Ascending aorta (tissue), 2 donors: ENCODE measurements at places on chromosomes 1 and 21. TPM values are rescaled to one million over a fixed set of nuclear protein-coding genes. Genes with fewer than 3 reads are reported as not detected.

GRCh38 chr1:208142590-208143382 is 101.4 kb downstream of the PLXNA2 start:
- no peak overlapping the region for H3K4me3 ChIP-seq
- H3K27ac ChIP-seq: peak overlapping the region; percentile 39

- H3K4me3 ChIP-seq: no peak overlapping the region
- no peak for DNase-seq
- no peaks in the 10 kb centered on the region for H3K4me1 ChIP-seq
- peaks cover 3% of the 10 kb centered on the region for H3K27me3 ChIP-seq
Observed at GRCh38 chr1:22628698-22629444, 7.6 kb upstream of the C1QA start.

GRCh38 chr1:84665703-84666317 is 24.5 kb downstream of the SSX2IP start:
- no peak overlapping the region for H3K4me3 ChIP-seq
- no peak for DNase-seq
- no peaks in the 10 kb centered on the region for H3K27me3 ChIP-seq
- H3K4me1 ChIP-seq: no peaks in the 10 kb centered on the region

DNA sequence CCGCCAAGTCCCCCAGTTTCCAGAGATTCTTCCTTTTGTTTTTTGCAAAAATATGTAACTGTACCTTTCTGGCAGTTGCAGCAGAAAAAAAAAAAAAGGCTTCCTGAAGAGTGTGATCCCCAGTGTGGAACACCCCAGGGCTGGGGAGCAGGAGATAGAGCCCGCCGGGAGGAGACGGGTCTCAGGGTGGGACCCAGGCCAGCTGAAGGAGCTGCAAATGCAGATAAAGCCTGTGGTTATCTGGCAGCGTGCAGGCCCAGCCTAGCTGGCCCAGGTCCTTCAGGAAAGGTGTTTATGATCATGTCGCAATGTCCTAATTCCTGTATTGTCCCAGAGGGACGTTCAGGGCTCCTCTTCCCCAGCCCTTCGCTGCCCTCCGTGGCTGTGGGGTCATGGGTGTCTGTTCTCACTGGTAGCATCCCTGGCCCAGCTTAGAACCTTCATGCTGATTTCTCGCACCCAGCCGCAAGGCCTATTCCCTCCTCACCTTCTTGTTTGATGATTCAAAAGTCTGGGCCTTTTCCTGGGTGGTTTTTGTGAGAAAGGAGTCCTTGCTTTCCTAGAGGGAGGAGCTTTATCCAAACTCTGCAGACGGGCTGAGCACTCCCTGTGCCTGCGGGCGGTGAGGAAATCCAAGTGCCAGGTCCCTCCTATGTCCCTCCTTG is 26.2 kb downstream of the RNF187 start:
- H3K36me3 ChIP-seq: no peaks in the 10 kb centered on the region
- no peak overlapping the region for H3K4me3 ChIP-seq
- no peaks in the 10 kb centered on the region for H3K27me3 ChIP-seq

DNA sequence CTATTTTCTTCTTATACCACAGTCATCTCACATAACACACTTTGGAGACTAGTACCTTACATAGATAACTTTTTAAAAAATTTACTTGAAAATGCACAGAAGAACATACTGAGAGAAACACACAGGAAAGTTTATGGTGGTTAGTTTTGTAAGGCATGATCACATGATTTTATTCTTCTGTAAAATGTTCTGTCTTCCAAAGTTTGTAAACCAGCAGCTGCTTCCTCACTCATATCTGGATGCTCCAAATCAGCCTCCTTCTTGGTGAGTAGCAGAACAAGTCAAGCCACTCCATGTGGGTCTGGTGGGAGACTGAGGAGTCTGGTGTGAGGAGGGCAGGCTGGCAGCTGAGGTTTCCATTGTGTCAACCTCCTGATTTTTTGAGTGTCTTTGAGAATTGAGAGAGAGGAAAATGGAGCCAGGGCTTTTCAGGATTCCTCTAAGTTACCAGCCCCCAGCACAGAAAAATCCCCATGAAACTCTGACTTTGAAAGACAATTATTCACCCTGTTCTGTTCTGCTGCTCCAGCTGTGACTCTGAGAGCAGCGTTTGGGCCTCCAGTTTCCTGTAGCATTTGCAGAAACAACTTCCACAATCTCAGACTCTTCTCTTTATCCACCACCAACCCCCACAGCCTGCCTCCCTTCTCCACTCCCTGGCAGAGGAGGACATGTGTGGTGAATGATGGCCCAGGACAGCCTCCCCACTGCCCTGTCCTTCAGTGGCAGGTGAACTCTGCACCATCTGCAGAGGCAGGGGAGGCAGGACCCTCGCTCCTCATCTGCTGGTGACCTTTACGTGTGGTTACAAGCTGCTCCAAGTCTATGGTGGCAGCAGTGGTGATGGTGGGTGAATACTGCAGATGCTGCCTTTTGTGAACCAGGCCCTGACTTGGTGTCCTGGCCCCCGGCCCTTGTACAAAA is 82.3 kb downstream of the FCRL5 start:
- H3K27ac ChIP-seq: no peak overlapping the region
- H3K4me1 ChIP-seq: no peaks in the 10 kb centered on the region
- no peaks in the 10 kb centered on the region for H3K36me3 ChIP-seq
- no peak for DNase-seq
- H3K4me3 ChIP-seq: no peak overlapping the region

The C4BPA gene
- total RNA-seq: not detected

The TSSK3 gene
- 4.8 TPM for total RNA-seq

DNA sequence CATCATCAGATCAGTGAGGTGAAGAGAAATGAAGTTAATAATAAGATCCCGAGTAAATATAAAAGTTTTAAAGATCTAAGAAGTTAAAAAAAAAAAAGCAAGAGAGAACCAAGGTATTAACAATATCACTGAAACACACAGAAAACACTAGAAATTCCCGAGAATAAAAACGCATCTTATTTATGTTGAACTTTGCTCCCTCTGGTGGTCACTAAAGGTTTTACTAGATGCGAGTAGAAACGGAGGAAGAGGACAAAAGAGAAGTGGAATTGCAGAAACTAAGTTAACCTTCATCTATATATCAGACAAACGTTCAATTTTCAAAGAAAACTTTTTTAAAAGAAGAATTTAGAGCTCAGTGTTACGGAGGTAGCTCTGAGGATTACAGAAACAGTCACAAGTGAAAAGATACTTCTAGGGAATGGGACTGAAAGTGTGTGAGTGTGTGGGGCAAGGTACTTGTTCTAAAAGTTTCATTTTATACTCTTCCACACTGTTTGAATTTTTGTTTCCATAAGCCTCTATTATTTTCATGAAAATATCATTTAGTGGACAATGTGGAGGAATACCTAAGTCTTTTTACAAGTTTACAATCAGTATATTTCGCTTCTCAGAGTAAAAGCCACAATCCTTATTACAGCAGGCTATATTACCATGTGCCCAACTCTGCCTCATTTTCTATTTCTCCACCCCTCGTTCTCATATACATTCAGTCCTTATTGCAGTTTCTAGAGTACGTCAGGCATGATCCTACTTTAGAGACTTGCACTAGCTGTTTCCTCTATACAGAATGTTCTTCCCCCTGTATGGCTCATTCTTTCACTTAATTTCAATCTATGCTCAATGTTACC is 19.7 kb downstream of the ACBD6 start:
- H3K27me3 ChIP-seq: no peaks in the 10 kb centered on the region
- DNase-seq: no peak
- H3K36me3 ChIP-seq: peaks cover 19% of the 10 kb centered on the region
- no peaks in the 10 kb centered on the region for H3K4me1 ChIP-seq
- H3K27ac ChIP-seq: no peak overlapping the region
- H3K4me3 ChIP-seq: no peak overlapping the region

- no peaks in the 10 kb centered on the region for H3K27me3 ChIP-seq
- no peak for DNase-seq
- no peak overlapping the region for H3K4me3 ChIP-seq
Observed at GRCh38 chr1:39753132-39754025, 14.7 kb downstream of the PPIE start.

GRCh38 chr1:227351443-227351842 is 33.2 kb upstream of the CDC42BPA start:
- DNase-seq: no peak
- no peak overlapping the region for H3K27ac ChIP-seq
- H3K27me3 ChIP-seq: no peaks in the 10 kb centered on the region
- no peaks in the 10 kb centered on the region for H3K36me3 ChIP-seq

DNA sequence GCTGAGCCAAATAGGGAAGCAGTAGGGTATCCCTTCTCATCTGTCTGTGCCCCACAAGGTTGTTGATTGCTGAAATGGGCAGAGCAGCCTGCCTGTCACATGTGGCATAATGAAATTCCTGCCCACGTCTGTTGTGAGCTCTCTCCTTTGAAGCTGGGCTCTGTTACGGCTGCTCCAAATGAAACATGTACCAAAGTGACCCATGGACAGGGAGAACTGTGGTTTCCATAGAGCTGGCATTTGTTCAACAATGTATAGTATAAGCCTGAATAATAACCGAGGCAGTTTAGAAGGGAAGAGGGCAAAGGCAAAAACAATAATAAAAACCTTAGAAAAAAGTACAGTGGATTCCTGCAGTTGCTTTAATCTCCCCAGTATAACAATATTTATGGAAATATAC is 149.7 kb downstream of the LYPLAL1 start:
- no peaks in the 10 kb centered on the region for H3K4me1 ChIP-seq
- no peak for DNase-seq
- H3K27me3 ChIP-seq: no peaks in the 10 kb centered on the region
- H3K36me3 ChIP-seq: no peaks in the 10 kb centered on the region

- no peak overlapping the region for H3K4me3 ChIP-seq
- DNase-seq: no peak
- peaks cover 13% of the 10 kb centered on the region for H3K4me1 ChIP-seq
Observed at GRCh38 chr1:10511494-10511885, 36.7 kb downstream of the PEX14 start.

- no peaks in the 10 kb centered on the region for H3K4me1 ChIP-seq
- H3K27me3 ChIP-seq: no peaks in the 10 kb centered on the region
- DNase-seq: no peak
- no peaks in the 10 kb centered on the region for H3K36me3 ChIP-seq
- H3K27ac ChIP-seq: no peak overlapping the region
- H3K4me3 ChIP-seq: no peak overlapping the region
Observed at GRCh38 chr1:62528015-62528414, 69.3 kb upstream of the ANGPTL3 start.

The TNFSF4 gene
- total RNA-seq: 0.75 TPM

GRCh38 chr1:32763221-32763620 is 53.9 kb downstream of the YARS1 start:
- H3K4me3 ChIP-seq: no peak overlapping the region
- no peaks in the 10 kb centered on the region for H3K36me3 ChIP-seq
- DNase-seq: no peak
- H3K27ac ChIP-seq: no peak overlapping the region
- peaks cover 17% of the 10 kb centered on the region for H3K4me1 ChIP-seq

The EPS15 gene
- 44.6 TPM for total RNA-seq

DNA sequence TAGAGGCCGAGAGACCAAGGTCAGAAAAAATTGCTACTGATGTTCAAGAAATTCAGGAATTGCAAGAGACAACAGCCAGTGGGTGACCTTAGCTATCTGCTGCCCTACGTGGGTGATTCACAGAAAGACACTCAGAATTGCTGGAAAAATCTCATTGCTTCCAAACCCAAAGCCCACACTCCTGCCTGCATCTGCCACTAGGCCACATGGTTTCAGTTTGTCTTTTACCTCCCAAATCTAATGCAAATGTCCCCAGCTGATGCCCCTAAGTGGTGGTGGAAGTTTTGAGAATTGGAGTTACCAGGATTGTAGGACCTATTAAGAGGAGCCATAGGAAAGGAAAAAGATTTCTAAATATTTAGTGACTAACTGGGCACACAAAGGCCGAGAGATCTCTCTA is 341.5 kb upstream of the CHRM3 start:
- H3K36me3 ChIP-seq: no peaks in the 10 kb centered on the region
- no peaks in the 10 kb centered on the region for H3K27me3 ChIP-seq
- H3K4me3 ChIP-seq: no peak overlapping the region
- H3K4me1 ChIP-seq: no peaks in the 10 kb centered on the region
- no peak for DNase-seq

GRCh38 chr1:87673748-87674147 is 345.1 kb downstream of the LMO4 start:
- no peak for DNase-seq
- no peak overlapping the region for H3K27ac ChIP-seq
- H3K27me3 ChIP-seq: no peaks in the 10 kb centered on the region

GRCh38 chr21:31911138-31911907 is 38.5 kb downstream of the HUNK start:
- no peaks in the 10 kb centered on the region for H3K4me1 ChIP-seq
- no peak for DNase-seq
- H3K27ac ChIP-seq: no peak overlapping the region
- H3K27me3 ChIP-seq: no peaks in the 10 kb centered on the region
- H3K4me3 ChIP-seq: no peak overlapping the region

DNA sequence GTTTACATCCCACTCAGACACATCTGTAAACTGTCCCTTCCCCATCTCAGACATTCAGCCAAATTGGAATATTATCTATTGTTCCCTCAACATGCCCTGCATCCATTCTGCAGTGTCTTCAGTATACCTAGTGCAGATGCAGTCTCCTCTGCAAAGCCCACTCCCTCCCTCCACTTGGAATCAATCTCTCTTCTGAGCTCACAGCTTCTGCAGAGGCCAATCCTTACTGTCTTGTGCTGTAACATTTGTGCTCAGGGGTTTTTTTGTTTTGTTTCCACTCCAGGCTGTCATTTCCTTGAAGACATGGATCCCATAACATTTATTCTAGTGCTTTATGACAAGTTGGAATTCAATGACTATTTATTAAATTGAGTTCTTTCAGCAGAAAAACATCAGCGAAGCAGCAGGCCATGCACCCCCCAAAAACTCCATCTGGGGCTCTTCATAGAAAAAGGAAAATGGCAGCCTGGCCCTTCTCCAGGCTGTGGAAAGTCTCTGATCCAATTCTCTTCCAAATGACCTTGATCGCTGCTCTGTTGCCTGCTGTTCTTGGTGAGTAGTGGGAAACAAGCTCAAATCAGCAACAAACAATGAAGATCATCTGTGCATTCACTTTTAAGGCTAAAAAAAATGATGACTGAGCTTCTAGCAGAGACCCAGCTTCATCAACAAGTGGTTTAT is 8.7 kb downstream of the C4BPA start:
- no peaks in the 10 kb centered on the region for H3K4me1 ChIP-seq
- no peak overlapping the region for H3K27ac ChIP-seq
- DNase-seq: no peak
- H3K36me3 ChIP-seq: no peaks in the 10 kb centered on the region

GRCh38 chr21:42541618-42542017 is 28.0 kb downstream of the SLC37A1 start:
- no peaks in the 10 kb centered on the region for H3K27me3 ChIP-seq
- no peak overlapping the region for H3K4me3 ChIP-seq
- no peaks in the 10 kb centered on the region for H3K4me1 ChIP-seq
- DNase-seq: no peak
- no peak overlapping the region for H3K27ac ChIP-seq

GRCh38 chr1:43983253-43983899 is 4.4 kb downstream of the B4GALT2 start:
- no peaks in the 10 kb centered on the region for H3K27me3 ChIP-seq
- no peak overlapping the region for H3K27ac ChIP-seq
- no peak for DNase-seq
- H3K4me1 ChIP-seq: no peaks in the 10 kb centered on the region

GRCh38 chr1:58899587-58900271 is 115.9 kb upstream of the JUN start:
- H3K4me3 ChIP-seq: no peak overlapping the region
- H3K27ac ChIP-seq: peak overlapping the region; percentile 52
- peaks cover 32% of the 10 kb centered on the region for H3K4me1 ChIP-seq
- no peak for DNase-seq

The KIF2C gene
- 0.53 TPM for total RNA-seq

The LYPD8 gene
- not detected for total RNA-seq
